Left lung (tissue), 14 donors: ENCODE measurements at places on chromosomes 6 and 20. TPM values are rescaled to one million over a fixed set of nuclear protein-coding genes. Genes with fewer than 3 reads are reported as not detected.

DNA sequence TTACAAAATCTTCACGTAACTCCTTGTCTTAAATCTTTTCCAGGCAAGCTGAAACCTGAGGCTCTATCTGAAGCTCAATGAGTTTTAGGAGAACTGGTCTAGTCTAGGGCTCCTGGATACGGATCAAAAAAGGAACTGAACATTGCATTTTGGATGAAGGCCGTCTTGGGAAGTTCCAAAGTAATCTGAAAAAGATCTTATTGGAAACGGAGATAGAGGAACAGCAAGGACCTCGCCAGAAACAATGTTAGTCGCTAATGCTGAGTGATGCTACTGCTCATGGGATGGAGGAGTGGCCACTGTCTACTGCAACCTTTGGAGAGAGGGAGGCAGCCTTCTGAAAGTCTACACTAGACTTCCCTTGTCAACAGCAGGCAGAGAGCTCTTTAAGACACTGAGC lies 91.4 kb upstream of the ATXN1 start:
- no peaks in the 10 kb centered on the region for H3K27me3 ChIP-seq
- H3K36me3 ChIP-seq: no peaks in the 10 kb centered on the region
- peaks cover 25% of the 10 kb centered on the region for H3K4me1 ChIP-seq

DNA sequence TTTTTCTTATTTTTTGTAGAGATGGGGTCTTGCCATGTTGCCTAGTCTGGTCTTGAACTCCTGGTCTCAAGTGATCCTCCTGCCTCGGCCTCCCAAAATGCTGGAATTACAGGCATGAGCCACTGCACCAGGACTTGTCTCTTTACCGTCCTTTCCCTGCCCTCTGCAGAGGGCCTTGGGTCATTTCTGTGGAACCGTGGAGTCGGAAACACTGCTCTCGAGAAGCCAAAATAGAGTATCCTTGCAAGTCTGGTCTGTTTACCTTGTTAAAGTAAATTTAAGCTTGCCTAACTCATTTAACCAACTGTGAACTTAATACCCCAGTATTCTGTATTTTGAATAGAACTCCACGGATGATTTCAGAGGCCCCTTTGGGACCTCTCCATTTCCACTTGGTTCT lies 51.4 kb downstream of the KDM1B start:
- no peak overlapping the region for H3K27ac ChIP-seq
- H3K27me3 ChIP-seq: no peaks in the 10 kb centered on the region
- DNase-seq: no peak
- H3K36me3 ChIP-seq: no peaks in the 10 kb centered on the region

GRCh38 chr20:5606350-5606749 lies 143.9 kb upstream of the SHLD1 start:
- H3K4me3 ChIP-seq: no peak overlapping the region
- no peaks in the 10 kb centered on the region for H3K27me3 ChIP-seq
- no peak overlapping the region for H3K27ac ChIP-seq
- no peak for DNase-seq

DNA sequence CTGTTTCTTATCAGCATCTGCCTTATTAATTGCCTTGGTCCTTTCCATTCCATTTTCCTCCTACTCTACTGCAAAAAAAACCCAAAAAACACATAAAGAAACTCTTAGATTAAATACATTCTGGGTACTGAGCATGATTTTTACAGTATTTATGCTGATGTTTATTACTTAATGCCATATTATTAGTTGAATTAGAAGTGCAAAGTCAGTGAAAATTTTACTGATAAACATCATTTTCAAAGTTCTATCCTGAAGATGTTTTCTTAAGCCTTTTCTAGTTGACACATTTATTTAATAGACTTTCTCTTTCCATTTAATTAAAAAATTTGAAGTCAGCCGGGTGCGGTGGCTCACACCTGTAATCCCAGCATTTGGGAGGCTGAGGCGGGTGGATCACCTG lies 236.0 kb upstream of the RUNX2 start:
- H3K27me3 ChIP-seq: no peaks in the 10 kb centered on the region
- H3K27ac ChIP-seq: no peak overlapping the region
- H3K4me3 ChIP-seq: no peak overlapping the region
- no peak for DNase-seq

The HDGFL1 gene
- not detected for total RNA-seq
